ENCODE measurements at places on chromosomes 2 and 18. TPM values are rescaled to one million over a fixed set of nuclear protein-coding genes. Genes with fewer than 3 reads are reported as not detected.

CYTIP gene
- 14.1 TPM for total RNA-seq

HOXD3 gene
- total RNA-seq: 0.99 TPM

SULT1C2 gene
- 1.0 TPM for total RNA-seq

SIX3 gene
- 0.11 TPM for total RNA-seq

CIB4 gene
- total RNA-seq: not detected

PSMA8 gene
- total RNA-seq: not detected

ANKRD62 gene
- total RNA-seq: not detected

HOXD13 gene
- total RNA-seq: not detected

MRPS5 gene
- total RNA-seq: 37.3 TPM

KCNE4 gene
- total RNA-seq: 20.7 TPM

MYCN gene
- total RNA-seq: 1.2 TPM

TIA1 gene
- 41.1 TPM for total RNA-seq

IL18R1 gene
- total RNA-seq: 11.8 TPM

RND3 gene
- total RNA-seq: 43.6 TPM

CROCC2 gene
- total RNA-seq: not detected

GKN1 gene
- not detected for total RNA-seq

GPR155 gene
- total RNA-seq: 36.3 TPM

OTOS gene
- not detected for total RNA-seq

C18orf54 gene
- 1.7 TPM for total RNA-seq

ZNF385B gene
- total RNA-seq: 5.0 TPM

DPYSL5 gene
- 0.50 TPM for total RNA-seq

RAPGEF4 gene
- total RNA-seq: 3.7 TPM

CLIP4 gene
- total RNA-seq: 58.5 TPM

PXDN gene
- total RNA-seq: 81.6 TPM

RGPD3 gene
- 0.45 TPM for total RNA-seq

GAL3ST2 gene
- total RNA-seq: 2.7 TPM

GTF2A1L gene
- 14.5 TPM for total RNA-seq

SCN7A gene
- 129 TPM for total RNA-seq

CNDP1 gene
- total RNA-seq: not detected

RNF152 gene
- total RNA-seq: 10.2 TPM
